ENCODE measurements at places on chromosomes 6 and 20. TPM values are rescaled to one million over a fixed set of nuclear protein-coding genes. Genes with fewer than 3 reads are reported as not detected.

- no peak for DNase-seq
These were observed 277.2 kb downstream of the PRKN start for GRCh38 chr6:162450358-162450757.

The OTOR gene
- not detected for total RNA-seq

The OR11A1 gene
- total RNA-seq, result not detected

The MUC22 gene
- not detected for total RNA-seq

The C6orf15 gene
- total RNA-seq, result not detected

DNA sequence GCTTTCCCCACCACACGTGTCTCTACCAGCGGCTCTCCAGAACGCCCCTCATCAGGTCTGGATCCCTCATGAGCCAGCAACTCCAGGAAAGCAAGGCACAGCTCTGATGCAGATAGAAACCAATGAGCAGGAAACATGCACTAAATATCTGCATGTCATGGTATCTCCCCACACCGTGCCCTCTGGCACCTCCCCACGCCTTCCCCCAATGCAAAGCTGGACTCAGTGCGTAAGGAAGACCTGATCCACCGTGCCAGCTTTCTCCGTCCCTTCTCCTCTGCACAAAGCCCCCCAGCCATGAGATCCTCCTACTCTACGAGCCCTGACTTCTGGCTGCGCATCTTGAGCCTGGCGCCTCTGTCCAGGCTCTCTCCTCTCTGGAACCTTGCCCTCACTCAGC, 9.4 kb downstream of the PDE10A start:
- no peak for DNase-seq

DNA sequence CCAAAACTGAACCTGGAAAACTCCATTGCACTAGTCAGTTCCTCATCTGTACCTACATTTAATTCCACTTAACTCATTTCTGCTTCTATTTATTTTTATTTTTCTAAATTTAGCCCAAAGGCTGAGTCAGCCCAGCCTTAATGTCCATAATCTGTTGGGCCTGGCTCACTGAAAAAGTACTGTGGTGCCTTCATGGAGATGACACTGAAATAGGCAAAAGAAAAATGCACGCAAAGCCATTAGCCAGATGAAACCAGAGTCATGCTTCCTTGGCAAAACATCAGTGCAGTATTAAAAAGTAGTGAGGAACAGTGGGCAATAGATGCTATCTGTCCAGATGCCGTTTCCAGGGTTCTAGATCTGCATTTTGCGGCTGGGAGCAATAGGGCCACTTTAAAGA, 14.7 kb upstream of the PLCB4 start:
- no peak for DNase-seq

The MTFR2 gene
- total RNA-seq, result 1.9 TPM

The BANF2 gene
- not detected for total RNA-seq

The KIAA1755 gene
- total RNA-seq, result 1.6 TPM

DNA sequence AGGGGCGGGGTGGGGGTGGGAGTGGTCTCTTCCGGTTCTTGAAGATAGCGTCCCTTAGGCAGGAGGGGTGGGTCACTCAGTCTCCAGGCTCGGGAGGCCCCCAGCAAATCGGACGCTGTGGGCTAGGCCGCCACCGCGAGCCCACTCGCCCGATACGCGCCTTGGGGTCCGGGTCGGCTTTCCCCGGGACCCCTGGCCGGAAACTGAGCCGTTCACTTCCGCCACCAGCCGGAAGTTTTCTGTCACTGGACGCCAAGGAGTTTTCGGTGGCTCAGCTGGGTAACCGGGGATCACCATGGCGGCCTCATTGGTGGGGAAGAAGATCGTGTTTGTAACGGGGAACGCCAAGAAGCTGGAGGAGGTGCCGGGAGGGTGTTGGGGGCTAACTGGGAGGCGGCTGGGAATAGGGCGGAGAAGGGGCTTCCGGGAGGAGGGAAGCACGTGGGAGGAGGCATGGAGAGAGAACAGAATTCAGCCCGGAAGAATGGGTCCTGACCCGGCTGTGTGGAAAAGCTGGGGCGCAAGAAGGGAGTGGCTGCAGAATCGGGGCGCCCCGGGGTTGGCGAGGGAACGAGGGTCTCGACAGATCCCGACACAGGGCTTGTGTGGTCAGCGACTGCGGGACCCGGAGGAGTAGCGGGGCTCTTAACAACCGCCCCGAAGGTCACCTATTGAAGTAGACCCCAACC, at the start of gene ITPA:
ITPA (plus strand) TSS at position 242 of the 689 bp plus-strand sequence; CDS start at position 296, 54 bp downstream.
- peak; percentile 75 for DNase-seq

DNA sequence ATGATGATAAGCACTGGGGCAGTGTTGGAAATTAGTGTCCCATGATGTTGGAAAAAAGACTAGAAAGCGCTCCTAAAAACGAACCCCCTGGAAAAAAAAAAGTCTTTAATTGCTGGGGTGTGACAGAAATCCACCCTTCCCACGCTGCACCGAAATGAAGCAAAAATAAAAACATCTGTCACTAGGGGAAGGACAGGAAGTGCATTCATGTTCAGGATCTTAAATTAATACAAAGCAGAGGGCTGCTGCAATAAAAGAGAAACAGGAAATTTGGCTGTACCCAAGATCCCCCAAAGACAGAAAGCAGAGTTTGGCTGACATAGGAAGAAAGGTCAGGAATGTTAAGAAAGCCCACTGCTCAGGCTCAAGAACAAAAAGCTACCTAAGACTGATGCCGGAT, 333.9 kb downstream of the TBC1D32 start:
- DNase-seq, result no peak

- DNase-seq, result no peak
These were observed 38.6 kb downstream of the OVOL2 start for GRCh38 chr20:18019068-18019467.

The KIF25 gene
- not detected for total RNA-seq

- DNase-seq, result no peak
These were observed 865 bp upstream of the DAAM2 start for GRCh38 chr6:39791311-39791710.

DNA sequence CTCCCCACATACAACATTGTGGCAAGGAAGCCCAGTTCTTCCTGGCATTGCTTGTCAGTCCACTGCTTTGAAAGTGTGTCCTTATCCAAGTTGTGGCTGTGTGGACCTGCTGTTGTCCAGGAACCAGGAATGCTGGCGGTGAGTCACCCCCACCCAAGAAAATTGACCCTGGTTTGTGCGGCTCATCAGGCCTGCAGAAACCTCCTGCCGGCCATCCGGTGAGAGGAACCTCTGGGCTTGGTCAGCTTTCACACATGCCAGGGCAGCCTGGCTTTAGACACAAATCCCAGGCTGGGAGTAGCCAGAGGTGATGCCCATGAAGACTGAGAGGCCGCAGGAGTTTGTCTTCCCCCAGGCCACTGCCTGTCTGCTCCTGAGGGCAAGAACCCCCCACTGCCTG, 223.6 kb downstream of the TTLL2 start:
- DNase-seq, result no peak

GRCh38 chr6:54037277-54037779, 73.9 kb upstream of the MLIP start:
- DNase-seq, result no peak

- no peak for DNase-seq
These were observed 173.8 kb downstream of the VEGFA start for GRCh38 chr6:43943781-43944250.

- DNase-seq, result no peak
These were observed 48.8 kb downstream of the SRC start for GRCh38 chr20:37394543-37395409.

The UST gene
- 11.2 TPM for total RNA-seq

The TLDC2 gene
- total RNA-seq, result not detected

GRCh38 chr6:13513626-13514502, 26.5 kb upstream of the GFOD1 start:
- DNase-seq, result no peak

The RRBP1 gene
- 63.3 TPM for total RNA-seq

The CLPSL1 gene
- total RNA-seq, result not detected

GRCh38 chr6:127243501-127243900, 23.2 kb upstream of the RNF146 start:
- DNase-seq, result no peak

The C6orf141 gene
- not detected for total RNA-seq

The CRYBG1 gene
- total RNA-seq, result 0.15 TPM
